ENCODE measurements at places on chromosomes 6 and 20.
A peak's percentile ranks its signal among the peaks of the same experiment; 100 is the strongest.

DNA sequence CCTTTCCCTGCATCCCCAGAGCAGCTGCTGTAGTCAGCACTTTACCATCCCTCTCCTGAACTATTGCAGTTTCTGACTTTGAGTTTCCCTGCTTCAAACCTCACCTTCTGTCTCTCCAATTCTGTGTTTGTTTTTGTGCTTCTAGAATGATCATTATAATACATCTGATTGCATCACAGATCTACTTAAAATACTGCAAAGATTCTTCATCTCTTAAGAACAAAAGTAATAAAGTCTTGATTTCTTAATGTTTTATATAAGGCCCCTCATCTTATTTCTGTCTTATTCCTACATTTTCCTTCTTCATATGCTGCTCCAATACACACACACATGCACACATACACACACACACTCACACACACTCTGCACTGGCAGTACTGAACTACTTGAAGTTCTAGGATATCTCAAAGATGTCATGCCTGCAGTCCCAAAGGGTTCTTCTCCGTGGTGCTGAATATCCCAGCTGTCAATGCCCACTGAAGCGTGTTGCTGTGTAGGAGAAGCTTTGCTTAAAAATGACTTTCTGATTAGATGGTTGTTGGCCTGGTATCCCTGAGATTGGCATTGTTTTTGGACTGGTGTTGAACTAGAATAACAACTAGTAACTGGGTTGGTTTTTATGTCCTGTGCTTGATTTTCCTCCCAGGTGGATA lies 97.2 kb downstream of the MAP3K4 start:
- DNase-seq: no peak

DNA sequence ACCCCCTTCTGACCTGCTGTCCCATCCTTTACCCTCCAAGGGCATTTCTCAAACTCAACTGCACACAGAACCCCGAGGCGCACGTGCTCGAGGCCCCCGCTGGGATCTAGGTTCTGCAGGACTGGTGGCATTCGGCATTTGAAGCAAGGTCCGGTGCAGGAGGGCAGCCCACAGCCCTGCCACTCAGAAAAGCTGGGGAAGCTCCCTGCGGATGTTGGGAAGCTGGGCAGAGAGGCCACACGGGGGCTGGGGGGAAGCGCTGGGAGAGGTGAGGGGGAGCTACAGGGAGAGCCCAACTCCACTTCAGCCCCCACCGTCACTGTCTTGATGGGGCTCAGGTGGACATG lies 51.2 kb upstream of the SLCO4A1 start:
- DNase-seq: no peak

- DNase-seq: no peak
Observed at GRCh38 chr6:127832381-127832780, 68.5 kb downstream of the THEMIS start.

DNA sequence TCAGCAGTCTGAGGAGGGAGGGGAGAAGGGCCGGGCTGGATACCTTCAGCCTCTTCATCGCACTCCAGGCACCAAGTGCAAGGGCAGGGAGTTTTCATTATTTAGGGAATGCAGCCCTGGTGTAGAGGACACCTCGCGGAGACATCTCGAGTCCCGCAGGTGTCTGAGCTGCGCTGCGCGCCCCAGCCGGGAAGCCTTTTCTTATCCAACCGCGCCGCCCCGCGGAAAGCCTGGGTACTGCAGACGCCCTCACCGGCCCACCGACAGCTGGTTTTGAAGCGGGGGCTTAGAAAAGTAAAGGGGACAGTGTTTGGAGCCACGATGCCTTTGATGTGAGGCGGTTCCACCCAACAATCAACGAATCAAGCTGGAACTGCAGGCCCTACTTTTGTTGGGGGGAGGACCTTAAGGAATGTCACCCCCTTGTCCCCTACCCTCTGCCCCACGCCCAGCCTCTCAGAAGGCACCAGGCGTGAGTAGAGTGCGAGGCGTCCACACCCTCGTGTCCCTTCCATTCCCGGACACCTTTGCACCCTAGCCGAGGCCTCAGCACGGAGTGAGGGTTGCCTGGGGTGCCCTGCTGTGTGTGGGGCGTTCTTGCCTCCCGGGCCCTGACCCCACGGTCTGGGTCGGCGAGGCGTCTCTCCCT lies 8.6 kb downstream of the NKX2-2 start:
- DNase-seq: no peak

DNA sequence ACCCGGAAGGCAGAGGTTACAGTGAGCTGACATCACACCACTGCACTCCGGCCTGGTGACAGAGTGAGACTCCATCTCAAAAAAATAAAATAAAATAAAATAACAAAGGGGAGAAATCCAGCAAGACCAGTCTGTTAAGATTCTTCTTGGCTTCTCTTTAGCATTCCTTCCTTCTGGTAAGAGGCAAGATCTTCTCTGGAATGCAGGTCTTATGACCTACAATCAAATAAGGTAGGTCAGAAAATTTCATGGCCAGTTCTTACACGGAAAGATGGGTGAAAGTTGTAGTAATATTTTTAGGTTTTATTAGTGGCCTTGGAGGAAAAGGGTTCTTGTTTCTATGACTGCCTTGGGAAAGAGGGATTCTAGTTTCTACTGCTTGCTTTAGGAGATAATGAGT lies 180.9 kb downstream of the FUT9 start:
- DNase-seq: no peak

DNA sequence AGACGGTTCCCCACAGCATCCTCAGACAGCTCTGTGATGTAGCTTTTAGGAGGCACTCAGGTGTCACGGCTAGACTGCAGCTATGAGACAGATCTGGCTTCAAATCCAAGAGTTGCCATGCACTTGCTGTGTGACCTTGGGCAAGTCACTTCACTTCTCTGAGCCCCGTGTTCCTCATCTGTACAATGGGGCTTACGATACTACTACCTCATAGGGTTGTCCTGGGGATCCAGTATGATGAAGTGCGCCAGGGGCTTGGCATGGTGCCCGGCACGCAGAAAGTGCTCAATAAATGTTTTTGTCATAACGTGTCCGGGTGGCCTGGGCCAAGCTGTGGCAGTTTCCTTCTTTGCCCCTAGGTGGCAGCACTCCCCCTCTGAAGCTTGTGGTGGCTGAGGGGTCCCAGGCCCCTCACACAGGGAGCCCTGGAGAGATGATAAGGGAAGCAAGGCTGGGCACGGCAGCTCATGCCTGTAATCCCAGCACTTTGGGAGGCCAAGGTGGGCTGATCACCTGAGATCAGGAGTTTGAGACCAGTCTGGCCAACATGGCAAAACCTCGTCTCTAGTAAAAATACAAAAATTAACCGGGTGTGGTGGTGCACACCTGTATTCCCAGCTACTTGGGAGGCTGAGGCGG lies 19.1 kb upstream of the CHMP4B start:
- peak; percentile 19 for DNase-seq

- DNase-seq: peak; percentile 98
Observed at GRCh38 chr6:30781743-30782424, 37.5 kb upstream of the IER3 start.

GRCh38 chr6:131136021-131136786 lies 937 bp downstream of the AKAP7 start:
- DNase-seq: peak; percentile 60

DNA sequence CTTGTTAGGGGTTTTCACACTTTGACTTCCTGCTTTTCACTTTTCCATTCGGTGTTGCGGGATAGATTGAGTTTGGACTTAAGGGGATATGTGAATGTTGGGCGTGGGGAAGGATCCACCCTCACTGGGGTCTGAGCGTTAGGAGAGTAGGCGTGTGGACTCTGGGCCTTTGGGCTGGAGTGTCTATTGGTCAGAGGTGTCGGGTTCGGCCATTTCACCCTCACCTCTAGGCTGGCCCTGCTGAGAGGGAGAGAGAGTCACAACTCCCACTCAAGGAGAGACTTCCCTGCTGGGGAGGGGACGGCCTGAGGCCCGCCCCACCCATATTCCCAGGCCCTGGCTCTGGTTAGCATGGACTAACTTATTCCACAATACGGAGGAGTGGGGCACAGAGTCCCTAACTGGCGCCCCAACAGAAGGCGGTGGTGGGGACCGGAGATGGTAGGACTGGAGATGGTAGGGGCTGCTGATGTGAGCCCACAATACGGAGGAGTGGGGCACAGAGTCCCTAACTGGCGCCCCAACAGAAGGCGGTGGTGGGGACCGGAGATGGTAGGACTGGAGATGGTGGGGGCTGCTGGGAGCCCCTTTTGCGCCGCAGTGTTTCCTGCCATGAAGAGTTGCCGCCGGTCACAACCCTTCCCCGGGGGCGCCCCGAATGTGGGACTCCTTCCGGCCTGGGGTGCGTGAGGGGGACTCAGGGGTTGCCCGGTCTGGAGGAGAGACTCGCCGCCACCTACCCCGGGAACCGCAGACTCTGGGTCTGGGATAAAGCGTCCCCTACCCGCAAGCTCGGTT lies 1.4 kb upstream of the PTPRA start:
- no peak for DNase-seq

- DNase-seq: no peak
Observed at GRCh38 chr6:154411076-154411475, 54.5 kb upstream of the IPCEF1 start.

- no peak for DNase-seq
Observed at GRCh38 chr6:10626154-10626741, 68.2 kb downstream of the C6orf52 start.

DNA sequence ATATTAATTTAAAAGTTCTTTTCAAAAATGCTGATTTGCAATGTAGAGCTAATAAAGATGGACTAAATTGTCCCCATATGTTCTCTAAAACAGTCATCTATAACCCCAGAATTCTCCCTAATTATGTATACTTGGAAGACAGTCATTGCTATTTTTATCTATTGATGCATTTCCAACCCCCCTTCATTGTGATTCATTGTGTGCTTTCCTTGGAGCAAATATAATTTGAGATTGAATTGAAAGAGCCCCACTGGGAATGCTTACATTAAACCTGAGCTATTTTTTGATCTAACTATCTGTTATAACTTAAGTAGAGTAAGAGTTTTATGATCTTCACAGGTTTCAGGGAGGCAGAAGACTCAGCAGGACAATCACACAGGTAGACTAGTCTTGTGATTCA lies 73.7 kb upstream of the PTCHD4 start:
- DNase-seq: no peak

DNA sequence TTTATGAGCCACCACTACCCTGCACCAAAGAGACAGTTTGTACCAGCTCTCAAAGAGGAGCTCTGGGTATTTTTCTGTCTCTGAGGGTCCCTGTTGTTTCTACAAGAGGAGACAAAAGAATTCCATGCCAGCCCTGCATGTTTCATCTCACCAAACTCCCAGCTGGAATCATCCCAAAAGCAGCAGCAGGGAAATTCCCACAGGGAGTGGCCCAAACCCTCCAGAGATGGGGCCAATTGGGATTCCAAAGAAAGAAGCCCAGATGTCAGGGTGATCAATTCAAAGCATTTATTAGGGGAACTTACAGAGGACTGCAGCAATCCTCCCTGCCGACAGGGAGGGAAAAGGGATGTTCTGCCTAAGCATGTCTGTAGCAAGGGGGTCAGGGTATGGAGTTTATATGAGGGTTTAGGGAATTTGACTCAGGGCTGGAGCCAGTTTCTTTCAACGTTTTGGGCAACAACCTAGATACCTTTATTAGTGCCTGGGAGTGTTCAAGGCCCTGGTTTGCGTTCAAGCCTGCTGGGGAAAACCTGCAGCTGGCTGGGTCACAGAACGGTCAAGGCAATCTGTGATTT lies 47.2 kb downstream of the MUC22 start:
- no peak for DNase-seq

DNA sequence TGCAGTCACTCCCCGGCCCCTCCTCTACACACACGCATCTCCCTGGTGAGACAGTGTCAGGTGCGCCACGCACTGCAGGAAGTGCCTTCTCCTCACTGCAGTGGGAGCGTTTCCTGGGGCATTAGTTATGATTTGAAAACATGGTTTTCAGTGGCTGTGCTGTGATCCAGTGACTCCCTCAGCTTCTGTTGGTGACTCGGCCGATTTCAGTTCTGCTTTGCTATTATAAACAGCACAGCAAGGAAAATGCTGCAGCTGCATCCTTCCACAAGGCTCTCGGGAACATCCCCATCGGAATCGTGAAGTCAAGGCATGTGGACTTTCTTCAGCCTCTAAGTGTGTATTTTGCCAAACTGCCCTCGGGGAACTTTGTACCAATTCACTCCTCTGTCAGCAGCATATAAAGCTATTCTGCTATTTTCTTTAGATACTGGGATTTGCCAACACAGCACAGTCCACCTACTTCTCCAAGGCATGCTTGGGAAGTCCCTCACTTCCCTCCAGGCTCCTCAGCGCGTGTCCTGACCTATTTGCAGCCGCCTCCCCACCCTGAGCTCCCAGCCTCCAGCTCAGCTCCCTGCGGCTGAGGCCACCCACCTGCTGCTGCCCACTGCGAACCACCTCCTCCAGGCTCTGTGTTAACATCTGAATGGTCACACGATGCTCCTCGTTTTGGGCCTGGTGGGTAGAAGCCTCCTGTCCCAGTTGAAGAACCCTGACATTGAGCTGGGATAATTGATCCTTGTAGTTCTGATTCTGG lies 54.5 kb downstream of the GINS1 start:
- no peak for DNase-seq

- no peak for DNase-seq
Observed at GRCh38 chr6:148491638-148492251, 149.1 kb downstream of the SASH1 start.

GRCh38 chr6:37011656-37012378 lies 6.4 kb downstream of the FGD2 start:
- DNase-seq: peak; percentile 53

DNA sequence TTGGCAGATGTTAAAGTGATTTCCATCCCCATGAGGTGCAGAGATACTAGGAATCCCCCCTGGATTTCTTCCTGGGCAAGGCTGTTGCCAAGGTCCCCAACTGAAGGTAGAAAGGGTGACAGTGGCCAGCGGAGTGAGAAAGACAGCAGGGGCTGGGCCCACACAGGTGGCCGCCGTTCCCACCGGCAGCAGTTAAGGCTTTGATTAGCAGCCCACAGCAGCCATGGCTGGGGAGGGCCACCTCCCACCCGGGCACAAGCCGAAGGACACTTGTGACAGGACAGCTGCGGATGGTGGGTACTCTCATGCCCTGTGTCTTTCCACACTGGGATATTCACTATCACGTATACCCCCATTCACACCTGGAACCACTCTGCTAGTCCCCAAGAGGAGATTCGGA lies 63.9 kb upstream of the CDYL start:
- DNase-seq: no peak

- peak; percentile 73 for DNase-seq
Observed at GRCh38 chr6:53241938-53242337, 93.3 kb upstream of the GCM1 start.

- no peak for DNase-seq
Observed at GRCh38 chr6:3162067-3162497, 4.7 kb upstream of the TUBB2A start.

GRCh38 chr20:46894579-46894958 lies at the start of gene EYA2:
TSS of gene EYA2 (plus strand) at chr20:46894843. CDS start at chr20:46990011, 95,168 bp downstream.
- no peak for DNase-seq

GRCh38 chr20:11159728-11160127 lies 485.9 kb upstream of the JAG1 start:
- no peak for DNase-seq

GRCh38 chr6:50958148-50958697 lies 139.6 kb downstream of the TFAP2B start:
- DNase-seq: no peak

GRCh38 chr6:3016473-3017280 lies 17.0 kb downstream of the NQO2 start:
- DNase-seq: no peak
